ENCODE measurements at places on chromosomes 7 and 10. TPM values are rescaled to one million over a fixed set of nuclear protein-coding genes. Genes with fewer than 3 reads are reported as not detected.

The ZFAND4 gene
- 4.1 TPM for total RNA-seq

The PDGFA gene
- 91.5 TPM for total RNA-seq

The KCND2 gene
- total RNA-seq = 4.9 TPM

The NDUFB2 gene
- 64.3 TPM for total RNA-seq

The MEST gene
- 262 TPM for total RNA-seq

The HGF gene
- total RNA-seq = 51.1 TPM

The HPS1 gene
- 34.3 TPM for total RNA-seq
